ENCODE measurements at places on chromosomes 11 and 22.

GRCh38 chr11:109306322-109306721, 115.7 kb upstream of the C11orf87 start:
- DNase-seq, result no peak

DNA sequence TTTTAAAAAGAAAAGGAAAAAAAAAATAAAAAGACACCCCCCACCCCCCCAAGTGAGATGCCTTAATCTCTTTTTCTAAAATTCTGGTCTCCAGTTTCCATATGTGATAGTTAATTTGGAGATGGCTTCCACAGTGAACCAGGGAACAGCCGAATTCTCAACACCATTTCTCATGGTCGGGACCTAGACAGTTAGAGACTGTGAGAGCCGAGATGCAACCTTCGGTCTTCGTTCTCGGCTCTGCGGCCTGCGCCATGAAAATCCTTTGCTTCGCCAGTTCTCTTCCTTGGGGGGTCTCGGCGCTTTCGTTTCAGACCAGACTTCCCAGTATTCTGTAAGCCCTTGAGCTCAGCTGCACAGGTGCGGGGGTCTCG, 723 bp downstream of the CACNG2 start:
- no peak for DNase-seq

DNA sequence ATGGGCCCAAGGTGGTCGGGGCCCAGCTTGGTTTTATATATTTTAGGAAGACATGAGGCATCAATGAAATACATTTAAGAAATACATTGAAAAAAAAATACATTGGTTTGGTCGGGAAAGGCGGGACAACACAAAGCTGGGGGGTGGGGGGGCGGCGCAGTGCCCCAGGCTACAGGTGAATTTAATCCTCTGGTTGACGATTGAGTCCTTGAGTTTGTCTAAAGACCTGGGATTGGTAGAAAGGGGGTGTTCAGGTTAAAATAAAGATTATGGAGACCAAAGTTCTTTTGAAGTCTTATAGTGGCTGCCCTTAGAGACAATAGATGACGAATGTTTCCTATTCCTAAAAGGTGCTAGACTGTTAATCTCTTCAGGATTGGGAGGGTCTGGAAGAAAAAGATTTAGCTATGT, 3.1 kb downstream of the IFITM1 start:
- no peak for DNase-seq

- DNase-seq, result no peak
These were observed 198.3 kb downstream of the GRIK4 start for GRCh38 chr11:120709808-120710207.

DNA sequence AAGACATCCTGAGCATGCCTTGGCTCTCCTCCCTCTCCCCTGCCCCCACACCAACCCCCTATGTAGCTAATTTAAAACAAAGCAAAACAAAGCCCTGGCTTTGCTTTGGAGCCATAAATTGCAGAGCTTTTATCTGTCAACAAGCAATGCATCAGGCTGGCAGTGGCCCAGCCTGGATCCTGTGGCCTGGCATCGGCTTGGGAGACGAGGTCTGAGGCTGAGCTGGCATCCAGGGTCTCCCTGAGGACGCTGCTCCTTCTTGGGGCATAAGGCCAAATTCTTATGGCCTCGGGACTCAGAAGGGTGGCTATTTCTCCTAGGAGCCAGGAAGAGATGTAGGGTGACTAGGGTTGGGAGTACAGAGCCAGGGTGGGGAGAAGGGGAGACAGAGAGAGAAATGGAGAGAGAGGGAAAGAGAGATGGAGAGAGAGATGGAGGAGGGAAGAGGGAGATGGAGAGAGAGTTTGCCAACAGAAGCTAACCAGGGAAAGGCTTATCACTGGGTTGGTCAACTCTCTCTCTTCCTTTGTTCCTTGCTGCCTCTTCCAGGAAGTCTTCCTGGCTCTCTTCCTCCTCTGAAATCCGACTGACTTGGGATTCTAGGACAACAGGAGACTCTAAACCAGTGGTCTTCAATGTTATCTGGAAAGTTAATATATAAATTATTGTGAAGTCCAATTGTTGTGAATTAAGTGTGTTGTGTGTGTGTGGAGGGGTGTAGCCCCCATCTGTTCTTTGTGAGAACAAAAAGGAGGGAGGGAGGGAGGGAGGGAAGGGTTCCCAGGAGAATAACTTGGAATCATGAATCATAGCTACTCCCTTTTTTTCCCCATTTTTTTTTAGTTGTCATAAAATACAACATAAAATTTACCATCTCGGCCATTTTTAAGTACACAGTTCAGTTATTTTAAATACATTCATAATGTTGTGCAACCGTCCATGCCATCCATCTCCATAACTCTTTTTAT, 29.1 kb downstream of the TSPAN18 start:
- no peak for DNase-seq

GRCh38 chr22:33793475-33793874, 126.8 kb downstream of the LARGE1 start:
- DNase-seq, result no peak

DNA sequence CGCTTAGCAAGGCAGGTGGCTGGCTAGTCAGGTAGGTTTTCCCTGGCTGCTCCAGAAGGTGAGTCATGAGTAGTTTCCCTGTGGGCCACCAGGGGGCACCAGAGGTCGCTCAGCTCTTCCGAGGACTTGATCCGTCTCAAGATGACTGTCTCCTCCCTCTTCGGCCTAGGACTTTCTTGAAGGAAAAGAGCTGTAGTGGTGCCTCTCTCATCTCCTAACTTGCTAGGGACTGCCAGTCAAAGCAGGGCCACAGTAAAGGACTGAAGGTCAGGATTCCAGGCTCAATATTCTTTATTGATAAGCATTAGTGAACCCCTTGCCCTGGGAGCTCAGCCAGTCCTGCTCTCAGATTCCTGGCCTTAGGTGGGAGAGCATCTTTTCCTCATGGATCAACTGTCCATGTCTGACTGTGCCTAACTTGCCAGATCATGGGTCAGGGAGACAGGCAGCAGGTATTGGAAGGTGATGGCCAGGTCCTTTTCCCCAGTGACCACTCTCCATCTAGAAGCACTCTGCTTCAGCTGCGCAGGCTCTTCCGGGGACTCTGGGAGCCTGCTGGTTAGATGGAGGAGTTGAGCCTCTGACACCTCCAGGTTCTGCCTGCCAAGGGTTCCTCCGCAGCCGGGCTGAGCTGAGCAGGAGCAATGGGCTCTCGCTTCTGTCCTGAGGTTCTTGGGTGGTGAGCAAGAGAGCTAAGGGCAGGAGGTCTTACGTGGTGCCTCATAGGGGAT, 1.9 kb downstream of the POLD4 start:
- DNase-seq, result peak; percentile 62

DNA sequence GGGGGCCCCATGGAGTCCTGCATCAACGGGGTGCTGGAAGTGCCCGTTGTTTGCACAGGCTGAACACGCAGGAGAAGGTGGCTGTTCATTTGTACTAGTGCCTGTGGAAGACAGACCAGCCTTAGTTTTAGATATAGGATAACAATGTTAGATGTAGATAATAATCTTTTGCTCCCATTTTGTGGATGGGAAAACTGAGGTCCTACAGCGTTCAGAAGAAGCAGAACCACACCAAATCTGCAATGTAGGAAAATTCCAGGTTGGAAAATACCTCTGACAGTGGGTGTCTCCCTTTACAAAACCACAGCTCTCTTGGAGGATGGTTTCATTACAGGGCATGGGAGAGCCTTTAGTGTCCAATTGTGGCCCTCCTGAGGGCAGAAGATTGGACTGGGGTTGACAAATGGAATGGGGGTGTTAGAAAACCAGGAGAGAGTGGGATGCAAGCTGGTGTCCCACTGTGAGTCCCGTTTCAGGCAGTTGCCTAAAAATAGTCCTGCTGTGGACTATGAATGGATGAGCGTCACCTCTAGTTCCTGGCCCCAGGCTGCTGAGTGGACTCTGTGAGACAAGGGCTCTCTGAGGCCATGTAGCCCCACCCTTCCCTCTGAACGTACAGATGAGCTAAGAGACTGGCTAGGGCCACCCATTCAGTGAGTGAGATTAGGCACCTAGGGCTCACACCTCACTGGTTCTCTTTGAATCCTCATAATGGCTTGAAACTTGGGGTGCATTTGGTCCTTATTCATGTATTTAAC, 508.8 kb downstream of the MN1 start:
- no peak for DNase-seq

- no peak for DNase-seq
These were observed 18.1 kb downstream of the TRMU start for GRCh38 chr22:46353483-46354105.

GRCh38 chr11:128039140-128040021, 548.0 kb downstream of the ETS1 start:
- DNase-seq, result peak; percentile 62

GRCh38 chr22:42225841-42226240, 44.6 kb downstream of the TCF20 start:
- DNase-seq, result no peak
